ENCODE measurements at places on chromosomes 7 and 10.

DNA sequence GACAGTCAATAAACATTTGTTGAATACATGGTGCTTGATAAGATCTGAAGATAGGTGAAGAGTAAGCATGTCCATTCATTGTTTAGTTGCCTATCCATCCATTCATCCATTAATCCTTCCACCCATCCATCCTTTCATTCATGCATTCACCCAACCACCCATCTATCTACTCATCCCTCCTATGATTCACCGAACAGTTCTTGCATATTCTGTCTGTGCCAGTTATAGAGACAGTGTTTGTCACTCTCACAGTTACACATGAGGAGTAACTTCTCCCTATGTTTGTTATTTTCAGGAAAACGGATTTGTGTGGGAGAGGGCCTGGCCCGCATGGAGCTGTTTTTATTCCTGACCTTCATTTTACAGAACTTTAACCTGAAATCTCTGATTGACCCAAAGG lies 86.0 kb upstream of the CYP2C9 start:
- no peak for DNase-seq

- no peak for DNase-seq
Measured at GRCh38 chr7:36062154-36062815, 90.8 kb upstream of the EEPD1 start.

- DNase-seq = no peak
Measured at GRCh38 chr10:63003816-63004453, 129.2 kb upstream of the NRBF2 start.

GRCh38 chr10:97673736-97674525 lies 13.1 kb downstream of the AVPI1 start:
- DNase-seq = no peak

- no peak for DNase-seq
Measured at GRCh38 chr10:98316170-98316569, 48.2 kb upstream of the LOXL4 start.

DNA sequence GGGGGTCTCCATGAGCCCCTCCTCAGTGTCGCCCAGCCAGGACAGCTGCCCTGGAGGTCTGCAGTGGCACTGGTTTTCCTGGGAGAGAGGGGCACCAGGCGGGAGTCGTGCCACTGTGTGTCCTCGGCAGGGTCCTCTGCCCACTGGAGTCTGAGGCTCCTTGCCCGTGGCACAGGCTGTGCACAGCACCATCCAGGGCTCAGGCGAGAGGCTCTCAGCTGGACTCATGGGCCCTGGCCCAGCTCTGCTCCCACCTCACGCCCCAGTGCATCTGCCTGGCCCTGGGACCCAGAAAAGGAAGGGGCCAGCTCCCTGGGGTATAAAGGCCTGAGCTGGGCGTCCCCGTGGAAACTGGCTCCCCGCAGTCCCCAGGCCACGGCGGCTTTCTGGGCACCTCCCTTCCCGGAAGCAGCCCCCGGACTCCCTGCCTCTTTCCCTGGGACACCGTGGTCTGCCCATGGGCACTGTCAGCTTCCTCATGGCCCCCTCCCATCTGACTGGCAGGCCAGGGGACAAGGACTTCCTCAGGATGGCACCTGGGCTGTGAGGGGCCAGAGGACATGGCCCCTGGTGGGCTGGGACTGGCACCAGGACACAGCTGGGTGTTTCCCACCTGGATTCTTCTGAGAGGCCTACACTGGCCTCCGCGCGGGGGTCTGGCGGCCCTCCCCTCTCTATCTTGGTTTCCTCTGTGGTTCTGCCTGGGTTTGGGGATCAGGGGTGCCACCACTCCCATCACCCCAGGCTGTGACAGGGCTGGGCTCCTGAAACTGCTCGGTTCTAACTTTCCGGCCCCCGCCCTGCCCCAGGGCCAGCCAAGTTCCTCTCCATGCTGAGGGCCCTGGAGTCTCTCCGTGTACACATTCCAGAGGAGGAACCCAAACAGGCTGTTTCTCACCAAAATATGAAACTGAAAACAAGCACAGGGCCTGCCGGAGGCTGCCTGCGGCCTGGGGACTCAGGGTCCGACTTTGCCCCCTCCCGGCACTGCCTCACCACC lies 5.5 kb downstream of the FOXL3 start:
- no peak for DNase-seq

DNA sequence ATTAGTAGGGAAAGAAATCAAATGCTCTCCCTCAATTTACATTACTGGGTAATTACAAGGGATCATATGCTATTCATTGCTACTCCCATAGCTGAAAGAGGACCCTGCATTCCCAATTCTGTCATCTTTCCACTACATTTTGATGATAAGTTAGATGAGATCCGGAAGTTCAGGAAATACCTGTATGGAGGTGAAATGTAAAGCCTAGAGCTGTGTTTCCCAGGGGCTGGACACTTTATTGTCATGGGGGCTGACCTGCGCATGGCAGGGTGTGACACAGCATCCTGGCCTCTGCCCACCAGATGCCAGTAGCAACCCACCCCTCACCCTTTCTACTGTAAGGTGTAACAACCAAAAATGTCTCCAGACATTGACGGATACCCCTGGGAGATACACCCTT lies 56.6 kb downstream of the HECW1 start:
- DNase-seq = no peak

DNA sequence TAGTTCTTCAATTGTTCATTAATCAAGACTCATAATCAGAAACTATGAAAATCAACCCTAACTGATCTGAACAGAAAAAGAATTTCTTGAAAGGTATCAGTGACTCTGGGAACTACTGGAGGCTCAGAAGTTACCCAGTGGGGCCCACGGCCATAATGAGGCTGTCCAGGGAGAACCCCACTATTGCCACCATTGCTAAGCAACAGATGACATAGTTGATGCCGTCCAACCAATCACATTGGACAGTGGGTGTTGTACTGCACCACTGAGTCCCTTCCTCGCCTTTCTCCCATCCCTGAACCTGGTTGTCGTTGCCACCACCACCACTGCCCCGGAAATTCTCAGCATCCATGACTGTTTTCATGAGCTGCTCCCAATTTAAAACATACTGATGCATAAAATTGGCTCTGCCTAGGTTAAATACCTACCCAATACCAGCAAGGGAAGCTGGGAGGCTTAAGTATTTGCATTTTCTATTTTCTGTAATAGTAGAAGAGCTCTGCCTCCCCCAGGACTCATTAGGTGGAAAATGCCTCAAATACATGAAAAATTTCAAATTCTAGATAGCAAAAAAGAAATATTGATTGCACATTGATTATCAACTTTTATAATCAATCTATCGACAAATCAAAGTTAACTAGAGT lies 26.7 kb upstream of the USP6NL start:
- no peak for DNase-seq

GRCh38 chr10:122141821-122142640 lies 129.1 kb upstream of the BTBD16 start:
- DNase-seq = no peak

- no peak for DNase-seq
Measured at GRCh38 chr7:93279541-93279940, 47.4 kb downstream of the VPS50 start.

- DNase-seq = no peak
Measured at GRCh38 chr7:8579661-8580194, 146.3 kb downstream of the NXPH1 start.

DNA sequence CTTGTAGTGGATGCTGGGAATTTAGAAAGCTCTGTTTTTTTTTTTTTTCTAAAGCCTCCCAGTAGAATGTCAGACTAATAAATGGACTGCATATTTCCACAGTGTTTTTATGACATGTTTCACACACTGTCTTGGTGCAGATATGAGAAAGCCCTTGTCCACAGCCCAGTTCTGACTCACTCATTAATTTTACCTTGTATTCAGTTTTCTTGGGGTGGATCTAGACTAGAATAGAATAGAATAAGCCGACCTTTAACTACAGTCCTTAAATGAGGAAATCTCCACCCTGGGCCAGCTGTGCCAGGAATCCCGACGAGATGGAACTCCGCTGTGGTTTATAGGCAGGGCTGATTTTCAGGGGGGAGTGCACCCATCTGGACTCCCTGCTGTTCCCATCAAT lies 274.7 kb downstream of the NRG3 start:
- DNase-seq = no peak

DNA sequence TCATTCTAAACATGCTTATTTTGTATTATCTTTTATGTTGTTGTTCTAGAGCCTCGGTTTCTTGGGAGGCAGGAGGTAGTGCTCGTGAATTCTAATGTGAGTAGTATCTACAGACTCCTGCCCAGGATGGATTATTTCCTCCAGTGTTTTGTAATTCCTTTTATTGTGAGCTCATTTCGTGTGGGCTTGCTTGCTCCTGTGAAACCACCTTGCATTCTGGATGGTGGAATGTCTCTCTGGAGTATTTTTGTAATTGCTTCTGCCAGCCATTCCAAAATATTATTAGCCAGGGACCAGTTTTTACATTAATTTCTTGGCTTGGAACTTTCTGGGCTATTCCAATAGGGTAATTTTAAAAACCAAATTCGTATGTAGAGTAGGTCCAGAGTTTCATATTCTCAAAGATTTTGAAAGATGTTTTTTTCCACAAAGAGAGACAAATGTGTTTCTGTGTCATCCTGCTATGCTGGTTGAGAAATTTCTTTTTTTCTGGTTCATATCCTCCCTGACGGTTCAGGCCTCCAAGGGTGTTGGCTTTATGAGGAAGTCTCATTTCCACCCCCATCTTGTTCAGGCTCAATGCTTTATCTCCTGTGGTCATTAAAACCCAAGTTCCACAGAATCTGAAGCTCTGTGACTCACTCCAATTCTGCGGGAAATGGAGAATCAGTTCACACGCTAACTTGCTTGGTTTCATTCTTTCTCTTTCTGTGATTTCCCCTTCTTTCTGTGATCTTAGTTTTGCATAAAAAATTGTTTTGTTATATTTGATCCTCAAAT lies 41.7 kb upstream of the CALD1 start:
- DNase-seq = no peak

- DNase-seq = no peak
Measured at GRCh38 chr7:80403686-80404241, 108.1 kb downstream of the GNAT3 start.

- no peak for DNase-seq
Measured at GRCh38 chr7:79980376-79980775, 154.3 kb upstream of the GNAI1 start.

DNA sequence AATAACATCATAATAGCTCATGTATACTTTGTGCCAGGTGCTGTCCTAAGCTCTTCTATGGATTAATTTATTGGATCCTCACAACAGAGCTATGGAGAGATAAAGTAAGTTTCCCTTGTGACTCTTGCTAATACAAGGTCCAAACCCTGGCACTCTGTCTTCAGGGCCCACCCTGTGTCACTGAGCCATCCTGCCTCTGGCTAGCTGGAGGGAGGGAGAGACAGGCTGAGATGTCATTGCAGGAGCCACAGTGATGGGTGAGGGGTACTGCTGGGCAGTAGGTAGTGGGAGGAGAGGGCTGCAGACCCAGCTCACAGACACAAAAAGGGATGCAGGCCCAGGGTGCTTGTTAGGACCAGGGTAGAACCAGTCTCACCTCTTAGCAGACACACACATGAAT lies 16.9 kb downstream of the GCK start:
- DNase-seq = no peak

DNA sequence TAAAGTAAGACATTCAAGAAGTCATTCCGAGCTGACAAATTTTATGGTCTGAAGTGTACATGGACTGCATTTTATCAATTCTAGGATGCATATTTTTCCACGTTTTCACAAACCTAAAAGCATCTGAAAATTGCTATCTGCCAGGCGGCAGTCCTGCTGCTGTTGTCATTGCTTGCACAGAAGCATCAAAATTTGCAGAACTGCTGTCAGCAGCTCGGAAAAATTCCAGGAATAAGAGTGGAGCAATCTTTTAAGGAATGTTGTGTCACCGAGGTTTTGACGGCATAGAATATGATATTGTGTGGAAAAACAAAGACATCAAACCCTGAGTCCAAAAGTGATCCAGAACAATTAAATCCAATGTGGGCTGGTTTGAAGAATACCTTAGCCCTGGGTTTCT lies 61.4 kb downstream of the CHCHD3 start:
- DNase-seq = no peak

DNA sequence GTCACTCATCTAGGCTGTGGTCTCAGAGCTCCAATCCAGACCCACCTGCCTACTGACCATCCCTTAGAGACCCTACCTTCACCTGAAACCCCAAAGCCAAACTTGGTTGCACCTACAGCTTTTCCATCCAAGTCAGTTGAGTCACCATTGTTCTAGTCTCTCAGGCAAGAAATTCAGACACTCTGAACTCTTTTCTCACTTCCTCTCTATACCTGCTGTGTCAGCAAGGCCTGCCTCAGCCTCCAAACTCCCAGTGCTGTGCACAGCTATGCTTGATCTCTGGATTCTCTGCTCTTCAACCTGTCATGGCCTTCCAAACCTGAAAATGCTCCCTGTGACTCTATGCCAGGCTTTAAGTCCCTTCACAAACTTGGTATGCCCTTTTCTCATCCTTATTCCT lies 47.4 kb upstream of the MTURN start:
- DNase-seq = no peak

- DNase-seq = peak; percentile 10
Measured at GRCh38 chr10:127117125-127117524, 79.3 kb downstream of the INSYN2A start.

GRCh38 chr10:56928714-56929113 lies 567.7 kb upstream of the ZWINT start:
- no peak for DNase-seq

DNA sequence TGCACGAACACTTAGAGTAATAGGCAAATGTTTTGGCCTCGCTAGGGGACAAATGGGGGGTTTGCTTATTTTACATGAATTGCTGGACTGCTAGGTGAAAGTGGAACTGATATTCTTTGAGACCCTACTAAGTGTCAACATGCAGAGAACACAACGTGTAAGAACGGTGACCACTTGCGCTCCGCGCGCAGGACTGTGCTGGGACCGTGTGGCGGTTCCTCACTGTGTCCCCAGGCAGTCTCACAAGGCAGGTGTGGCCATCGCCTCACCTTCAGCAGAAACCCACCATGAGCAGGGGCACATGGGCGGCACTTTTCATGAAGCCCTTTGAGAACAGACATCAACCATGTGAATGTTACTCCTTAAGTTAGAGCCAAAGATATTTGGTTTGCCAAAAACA lies 27.2 kb downstream of the PTPRN2 start:
- DNase-seq = no peak

DNA sequence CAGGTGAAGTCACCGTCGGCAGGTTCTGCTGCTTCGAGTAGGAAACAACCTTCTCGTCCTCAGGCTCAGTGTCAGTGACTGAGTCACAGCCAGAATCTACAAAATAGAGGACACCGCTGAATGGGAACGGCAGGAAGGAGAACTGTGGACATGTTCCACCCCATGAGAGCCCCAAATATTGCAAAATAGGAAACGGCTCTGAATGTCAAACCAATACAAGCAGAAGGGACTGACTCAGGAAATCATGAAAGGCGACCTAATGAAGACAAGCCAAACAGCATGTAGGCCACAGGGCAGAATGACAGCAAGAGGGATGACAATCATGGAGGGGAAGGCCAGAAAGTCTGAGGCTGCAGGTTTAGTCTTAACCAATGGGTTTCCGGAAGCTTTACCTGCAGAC lies 63.5 kb downstream of the PIK3AP1 start:
- DNase-seq = no peak

GRCh38 chr10:92290076-92290836 lies 622 bp downstream of the CPEB3 start:
- DNase-seq = peak; percentile 18

DNA sequence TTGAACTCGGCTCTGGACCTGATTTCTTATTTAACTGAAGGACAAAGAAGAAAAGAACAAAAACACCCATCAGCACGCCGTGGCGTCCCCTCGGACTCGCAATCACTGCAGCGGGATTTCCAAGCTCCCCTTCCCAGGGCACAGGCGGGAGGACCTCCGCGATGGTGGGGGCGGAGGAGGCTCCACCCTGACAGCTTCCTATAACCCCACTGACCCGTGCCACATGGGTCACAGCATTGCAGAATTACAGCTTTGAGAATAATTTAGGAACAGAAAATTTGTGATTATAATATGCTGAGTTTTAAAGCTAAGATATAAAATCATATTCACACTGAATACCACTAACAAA lies 129.7 kb upstream of the SEC61G start:
- no peak for DNase-seq
